SK-N-SH (cell line): ENCODE measurements at places on chromosomes 16 and 17.

DNA sequence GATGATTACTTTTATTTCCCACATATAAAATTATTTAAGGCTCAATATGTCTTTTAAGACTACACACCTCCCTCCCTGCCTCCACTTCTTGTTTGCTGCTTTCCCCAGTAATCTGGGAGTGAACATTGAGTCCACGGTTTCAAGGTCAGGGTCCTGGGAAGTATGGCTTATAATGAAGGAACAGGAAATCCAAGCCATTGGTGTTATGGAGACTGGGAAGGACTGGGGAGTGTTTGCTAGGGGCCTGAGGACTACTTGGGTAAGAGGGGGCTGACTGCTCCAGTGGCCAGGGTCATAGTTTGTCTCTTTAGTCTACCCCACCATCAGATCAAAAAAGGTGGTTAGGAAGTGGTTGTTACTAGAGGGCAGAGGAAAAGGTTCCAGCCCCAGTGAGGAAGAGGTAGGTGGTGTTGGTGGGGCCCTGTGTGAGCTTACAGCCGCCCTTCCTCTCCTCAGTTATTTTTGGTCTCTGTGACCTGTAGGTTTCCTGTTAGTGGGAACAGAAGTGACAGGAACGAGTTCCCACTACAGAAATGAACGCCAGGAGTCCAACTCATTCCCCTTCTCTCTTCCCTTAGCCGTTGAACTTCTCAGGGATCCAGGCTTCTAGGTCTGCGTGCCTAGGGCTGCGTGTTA lies 742 bp upstream of the SLC16A13 start:
- DNase-seq: no peak

GRCh38 chr17:28327031-28327607 lies 8.1 kb downstream of the TMEM97 start:
- DNase-seq: no peak

- no peak for DNase-seq
These were observed 42.5 kb upstream of the RASD1 start for GRCh38 chr17:17538417-17539391.

- peak; percentile 80 for DNase-seq
These were observed 581 bp downstream of the PRKCA start for GRCh38 chr17:66302761-66303626.

DNA sequence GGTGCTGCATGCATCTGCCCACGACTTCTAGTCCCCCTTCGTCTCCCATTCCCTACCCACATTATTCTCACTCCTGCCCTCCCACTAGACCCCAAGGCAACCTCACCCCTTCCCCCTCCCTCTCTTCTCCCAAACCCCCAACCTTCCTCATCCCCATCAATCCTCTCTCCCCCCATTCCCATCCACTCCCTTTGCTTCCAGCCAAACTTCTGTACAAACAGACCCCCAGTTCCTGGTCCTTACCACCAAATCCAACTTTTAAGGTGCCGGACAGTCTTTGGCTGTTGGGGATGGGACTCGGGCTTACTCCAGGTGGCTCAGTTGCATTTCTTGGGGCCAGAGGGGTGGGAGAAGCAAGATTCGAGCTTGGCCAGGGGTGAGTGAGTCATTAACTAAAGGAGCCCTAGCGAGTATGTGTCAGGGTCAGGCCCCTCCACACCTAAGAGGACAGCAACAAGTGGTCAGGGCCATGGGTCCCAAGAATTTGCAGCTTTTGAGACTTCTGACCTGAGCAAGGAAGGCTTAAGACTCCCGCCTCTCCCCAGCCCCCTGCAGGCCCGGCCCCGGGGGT lies at the start of gene SLC38A8:
Gene SLC38A8, minus strand, starts transcription at position 488 of the 571 bp plus-strand sequence. CDS start 638 bp downstream, outside the sequence.
- DNase-seq: no peak

DNA sequence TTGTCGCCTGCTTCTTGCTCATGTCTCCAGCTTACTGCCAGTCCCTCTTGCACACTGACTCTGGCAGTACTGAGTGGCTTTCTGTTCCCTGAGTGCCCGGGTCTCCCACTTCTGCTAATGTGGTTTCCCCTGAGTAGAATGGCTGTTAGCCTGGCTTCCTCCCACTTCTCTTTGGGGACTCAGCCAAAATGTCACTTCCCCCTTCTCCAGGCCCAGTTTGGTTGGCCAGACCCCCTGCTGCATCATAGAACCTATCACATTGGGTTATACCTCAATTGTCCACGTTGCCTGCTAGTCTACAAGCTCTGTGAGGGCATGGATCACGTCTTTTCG lies 304.4 kb downstream of the HS3ST3B1 start:
- DNase-seq: no peak

GRCh38 chr17:29560316-29560715 lies 6.5 kb downstream of the ABHD15 start:
- peak; percentile 63 for DNase-seq

DNA sequence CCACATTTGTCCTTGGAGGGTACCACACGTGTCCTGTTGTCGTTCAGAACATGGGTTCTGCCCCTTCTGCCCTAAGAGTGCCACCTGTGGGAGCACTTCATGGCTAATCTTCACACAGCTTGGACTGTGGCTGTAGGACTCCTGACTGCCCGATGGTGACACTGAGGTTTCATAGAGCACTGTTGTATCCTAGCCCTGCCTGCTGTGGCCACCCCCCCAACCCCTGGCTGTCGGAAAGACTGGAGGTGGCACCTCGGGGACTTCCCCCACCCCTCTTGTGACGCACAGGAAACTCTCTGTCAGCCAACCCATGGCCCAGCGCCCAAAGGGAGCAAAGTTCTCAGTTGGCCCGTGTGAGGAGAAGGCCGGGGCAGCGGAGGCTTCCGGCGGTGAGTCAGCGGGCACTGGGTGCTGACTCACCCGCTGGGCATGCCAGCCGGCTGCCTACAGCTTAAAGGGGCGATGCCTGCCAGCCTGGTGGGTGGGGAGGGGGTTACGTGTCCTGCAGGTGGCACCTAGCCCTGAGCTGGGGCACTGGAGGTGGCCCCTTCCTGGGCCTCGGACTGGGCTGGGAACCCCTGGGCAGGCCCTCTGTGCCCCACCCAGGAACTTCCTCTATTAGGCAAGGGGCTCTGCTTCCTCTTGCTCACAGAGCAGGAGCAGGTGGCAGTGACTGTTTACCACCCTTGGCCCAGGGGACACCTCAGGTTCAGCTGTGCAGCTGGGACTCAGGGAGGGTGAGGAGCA lies 3.4 kb downstream of the MAP2K3 start:
- DNase-seq: peak; percentile 43

DNA sequence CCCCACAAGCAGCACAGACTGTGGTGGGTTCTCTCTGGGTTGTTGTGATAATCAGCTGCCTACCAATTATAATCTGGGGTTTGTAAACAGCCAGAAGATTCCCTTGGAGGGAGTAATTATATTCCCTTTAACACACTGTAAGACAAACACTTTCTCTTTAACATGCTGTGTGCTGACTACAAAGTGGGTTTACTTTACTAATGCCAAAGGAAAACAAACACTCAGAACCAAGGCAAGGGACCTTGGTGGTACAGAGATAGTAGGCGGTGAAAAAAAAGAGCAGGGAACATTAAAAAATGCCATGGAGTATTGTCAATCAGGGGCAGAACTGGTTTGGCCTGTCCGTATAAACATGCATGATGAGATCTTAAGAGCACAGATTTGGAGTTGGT lies 3.0 kb upstream of the VAT1L start:
- no peak for DNase-seq

DNA sequence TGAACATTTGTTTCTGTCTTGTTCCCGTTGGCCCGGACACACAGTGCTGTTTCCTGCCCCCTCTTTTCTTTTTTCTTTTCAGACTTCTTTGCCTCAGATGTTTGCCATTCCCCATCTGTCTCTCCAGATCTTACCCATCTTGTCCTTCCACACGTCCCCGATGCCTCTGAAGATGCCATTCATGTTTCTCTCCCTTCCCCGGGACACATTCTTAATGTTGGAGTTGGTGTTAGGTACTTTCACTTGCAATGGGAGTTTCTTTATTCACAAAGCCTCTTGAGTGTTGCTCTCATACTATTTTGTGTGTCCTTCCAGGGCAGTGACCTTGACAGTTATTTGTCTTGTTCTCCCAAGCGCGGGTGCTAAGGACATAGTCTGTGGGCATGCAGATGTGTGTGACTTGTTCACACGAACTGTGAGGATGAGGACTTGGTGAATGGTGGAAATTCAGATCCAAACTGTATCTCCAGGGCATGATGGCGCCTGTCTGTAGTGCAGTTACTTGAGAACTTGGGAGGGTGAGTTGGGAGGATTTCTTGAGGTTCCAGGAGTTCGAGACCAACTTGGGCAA lies 8.3 kb downstream of the SEC14L1 start:
- DNase-seq: no peak

GRCh38 chr17:20935740-20936139 lies 107.1 kb downstream of the USP22 start:
- DNase-seq: no peak

DNA sequence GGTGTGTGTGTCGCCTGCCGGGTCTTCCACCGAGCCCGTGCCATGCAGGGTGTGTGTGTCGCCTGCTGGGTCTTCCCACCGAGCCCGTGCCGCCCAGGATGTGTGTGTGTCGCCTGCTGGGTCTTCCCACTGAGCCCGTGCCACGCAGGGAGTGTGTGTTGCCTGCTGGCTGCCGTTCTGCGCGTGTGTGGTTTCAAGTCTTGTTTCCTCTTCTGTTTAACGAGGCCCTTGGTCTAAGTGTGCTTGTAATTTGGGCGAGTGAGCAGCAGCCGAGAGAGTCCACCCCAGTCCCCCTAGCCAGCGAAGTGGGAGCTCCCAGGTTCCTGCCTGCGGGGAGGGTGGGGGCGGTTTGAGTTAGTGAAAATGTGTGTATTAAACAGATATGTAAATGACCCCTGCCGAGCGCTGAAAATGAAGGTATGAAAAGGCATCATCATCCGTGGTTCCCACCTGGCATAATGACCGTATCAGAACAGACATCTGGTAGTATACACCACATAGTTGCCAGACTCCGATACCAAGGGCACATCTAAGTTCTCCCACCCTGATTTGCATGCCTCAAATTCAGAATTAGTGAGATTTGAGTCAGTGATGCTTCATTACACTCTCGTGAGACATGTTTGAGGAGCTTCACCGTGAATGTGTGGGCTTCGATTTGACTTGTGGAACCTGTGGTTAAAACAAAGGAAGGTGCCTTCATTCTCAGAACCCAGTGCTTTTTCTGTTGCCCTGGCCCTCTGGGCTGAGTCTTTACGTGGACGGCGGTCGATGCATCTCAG lies 114.5 kb upstream of the CHMP6 start:
- DNase-seq: no peak

GRCh38 chr17:2852729-2853282 lies 56.6 kb downstream of the RAP1GAP2 start:
- peak; percentile 79 for DNase-seq
